ENCODE measurements at places on chromosomes 12 and 14. TPM values are rescaled to one million over a fixed set of nuclear protein-coding genes. Genes with fewer than 3 reads are reported as not detected.
A peak's percentile ranks its signal among the peaks of the same experiment; 100 is the strongest.

GRCh38 chr12:118011961-118012360 lies 4.5 kb upstream of the RFC5 start:
- no peak for DNase-seq

GRCh38 chr12:32970465-32971110 lies 74.0 kb upstream of the PKP2 start:
- no peak for DNase-seq

MAP1LC3B2 gene
- 3.9 TPM for polyA plus RNA-seq

GLT8D2 gene
- polyA plus RNA-seq = 89.8 TPM

PROX2 gene
- polyA plus RNA-seq = 1.1 TPM

GRCh38 chr14:43795600-43796228 lies 711.4 kb downstream of the FSCB start:
- no peak for DNase-seq

DNA sequence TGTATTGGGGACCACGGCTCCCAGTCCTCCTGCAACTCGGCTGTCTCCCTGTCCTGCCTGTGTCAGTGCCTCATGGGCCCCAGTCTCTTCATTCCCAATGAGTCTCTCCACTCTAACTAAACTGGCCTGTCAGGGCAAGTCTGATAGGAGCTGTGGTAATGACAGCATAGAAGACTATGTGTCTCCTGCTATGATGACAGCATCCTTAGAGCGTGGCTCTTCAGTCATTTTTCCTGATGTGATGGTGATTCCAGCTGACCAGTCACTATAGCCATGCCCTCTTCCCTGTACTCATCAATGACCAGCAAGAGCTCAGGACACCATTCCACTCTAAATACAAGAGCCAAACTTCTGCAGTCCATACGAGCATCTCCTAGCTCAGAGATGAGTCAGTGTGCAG lies 339.8 kb downstream of the PCNX1 start:
- no peak for DNase-seq

- no peak for DNase-seq
Observed at GRCh38 chr14:89960914-89961313, 5.2 kb downstream of the TDP1 start.

KRT85 gene
- polyA plus RNA-seq = not detected

GRCh38 chr14:94478420-94478819 lies 2.4 kb upstream of the SERPINA9 start:
- DNase-seq = no peak

DNA sequence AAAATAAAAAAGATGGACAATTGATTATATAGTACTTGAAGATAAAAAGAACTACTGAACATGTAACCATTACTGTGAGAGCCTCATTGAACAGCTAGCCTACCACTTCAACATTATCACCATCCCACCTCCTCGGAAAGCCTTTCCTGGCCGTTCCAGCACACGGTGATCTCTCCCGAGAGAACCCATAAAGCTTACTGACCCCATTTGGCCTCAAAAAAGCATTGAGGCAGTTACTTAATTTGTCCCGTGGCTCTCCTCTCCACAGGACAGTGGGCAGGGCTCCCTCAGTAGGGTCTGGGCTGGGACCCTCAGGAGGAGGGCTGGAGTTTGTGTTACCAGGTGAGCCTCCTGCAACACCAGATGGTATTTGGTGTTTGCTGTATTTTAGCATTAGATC lies 55.8 kb downstream of the RAB35 start:
- DNase-seq = no peak

CREBL2 gene
- polyA plus RNA-seq = 33.4 TPM

- DNase-seq = no peak
Observed at GRCh38 chr14:103408491-103409155, 23.4 kb downstream of the MARK3 start.

DNA sequence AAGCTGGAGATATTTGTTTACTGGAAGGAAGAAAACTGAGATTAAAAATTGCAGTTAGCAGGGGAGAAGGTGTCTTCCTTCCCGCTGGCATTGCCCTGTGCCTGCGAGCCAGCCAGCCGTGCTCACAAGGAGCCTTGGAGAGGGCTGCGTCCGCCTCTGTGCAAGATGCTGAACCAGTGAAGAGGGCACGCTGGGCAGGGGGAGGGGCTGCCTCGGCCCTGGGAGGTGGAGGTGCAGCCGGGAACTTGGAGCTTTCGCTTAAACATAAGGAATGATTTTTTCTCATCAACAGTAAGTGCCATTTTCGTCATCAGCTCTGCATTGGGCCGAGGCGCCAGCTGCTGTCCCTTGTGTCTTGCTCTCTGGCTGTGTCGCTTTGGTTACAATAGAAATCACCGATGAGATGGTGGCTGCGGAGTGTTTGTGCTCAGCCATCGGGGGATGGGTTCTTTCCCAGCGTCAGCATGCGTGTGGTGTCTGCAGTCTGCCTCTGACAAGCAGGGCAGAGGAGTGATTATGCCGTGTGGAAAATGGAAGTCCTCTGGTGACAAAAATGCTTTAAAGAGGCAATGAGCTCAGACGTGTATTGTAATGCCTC lies 97.3 kb downstream of the ESR2 start:
- DNase-seq = peak; percentile 47

Data from left renal pelvis (tissue), 4 donors.